ENCODE measurements at places on chromosomes 12 and 14. TPM values are rescaled to one million over a fixed set of nuclear protein-coding genes. Genes with fewer than 3 reads are reported as not detected.

RAD9B gene
- 0.36 TPM for total RNA-seq

INHBC gene
- not detected for total RNA-seq

SRGAP1 gene
- total RNA-seq = 7.6 TPM

LRRIQ1 gene
- 0.72 TPM for total RNA-seq

ADAM21 gene
- total RNA-seq = 0.36 TPM

SERPINA9 gene
- not detected for total RNA-seq

CLEC6A gene
- not detected for total RNA-seq

All from thoracic aorta endothelial cell (primary cell).